Stimulated activated CD8-positive, alpha-beta memory T cell treated with anti-CD3 and anti-CD28 coated beads, Interleukin-2, amount 100 ng/mL, for 1 hour (primary cell): ENCODE measurements at places on chromosomes 12 and 14.

DNA sequence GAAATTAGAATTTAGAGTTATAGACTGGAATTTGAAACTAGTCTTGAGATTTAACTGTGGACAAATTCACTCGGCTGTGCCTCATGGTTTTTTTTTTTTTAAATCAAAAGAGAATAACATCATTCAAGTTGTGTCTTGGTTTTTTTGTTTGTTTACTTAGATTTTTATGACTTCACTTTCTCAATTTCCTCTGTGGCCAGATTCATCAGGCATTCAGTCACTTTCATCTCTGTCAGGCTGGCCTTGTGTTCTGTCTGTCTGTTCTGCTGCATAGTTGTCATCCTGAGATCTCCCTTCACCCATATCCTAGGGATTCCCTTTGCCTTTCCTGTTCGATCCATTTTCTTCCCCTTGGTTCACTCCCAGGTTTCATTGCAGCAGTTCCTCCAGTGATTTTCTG is 10.0 kb downstream of the MARK3 start:
- DNase-seq: no peak

GRCh38 chr14:79467835-79468234 is 743.5 kb downstream of the DIO2 start:
- no peak for DNase-seq

DNA sequence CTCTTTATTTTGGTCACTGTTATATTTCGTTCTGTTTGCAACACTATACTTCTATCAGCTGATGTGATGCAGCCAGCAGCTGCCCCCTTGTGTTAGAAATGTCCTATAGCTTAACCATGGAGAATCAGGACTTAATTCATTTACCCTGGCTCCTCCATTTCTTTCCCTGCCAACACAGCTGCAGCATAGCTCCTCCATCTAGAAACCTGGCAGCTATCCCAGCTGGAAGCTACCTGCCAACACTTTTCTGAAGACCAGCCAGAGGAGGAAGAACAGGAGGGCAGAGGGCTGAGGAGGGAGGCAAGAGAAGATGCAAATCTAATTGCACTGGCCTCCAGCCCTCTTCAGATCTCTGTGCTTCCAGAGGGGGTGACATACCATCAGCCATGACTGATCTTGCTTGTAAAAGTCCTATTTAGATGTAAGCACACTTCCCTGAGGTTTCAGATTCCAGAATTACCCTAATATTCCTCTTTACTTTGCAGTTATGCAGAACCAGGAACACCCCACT is 156.8 kb upstream of the TMEM260 start:
- no peak for DNase-seq

DNA sequence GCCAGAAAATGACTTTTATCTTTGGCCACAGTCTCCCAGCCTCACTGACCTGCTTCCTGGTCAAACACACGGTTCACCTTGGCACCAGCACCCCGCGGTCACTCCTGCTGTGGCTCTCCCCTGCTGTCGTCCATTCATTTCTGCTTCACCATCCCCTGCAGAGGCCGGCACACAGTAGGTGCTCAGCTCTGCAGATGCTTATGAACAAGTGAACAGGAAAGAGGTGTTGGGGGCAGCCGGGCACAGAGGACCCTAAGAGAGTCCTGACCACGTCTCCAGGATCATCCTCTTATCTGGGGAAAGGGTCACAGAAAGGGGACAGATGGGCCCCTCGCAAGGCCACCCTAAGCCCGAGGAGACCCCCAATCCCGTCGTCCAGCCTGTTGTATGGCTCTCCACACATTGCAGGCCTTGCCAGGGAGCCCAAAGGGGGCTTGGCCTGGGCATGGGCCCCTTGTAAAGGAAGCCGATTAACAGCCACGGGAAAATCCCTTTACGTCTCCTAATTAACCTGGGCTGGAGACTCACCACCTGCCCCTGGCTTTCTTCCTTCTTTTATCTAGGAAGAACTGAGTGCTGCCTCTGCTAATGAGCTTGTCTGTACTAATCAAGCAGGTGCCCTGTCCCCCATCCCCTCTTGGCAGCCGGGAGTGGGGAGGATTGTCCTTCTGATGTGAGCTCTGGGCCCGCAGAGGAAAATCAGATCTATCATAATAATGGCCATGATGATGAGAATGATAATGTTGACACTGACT is 119.2 kb downstream of the AACS start:
- DNase-seq: no peak

DNA sequence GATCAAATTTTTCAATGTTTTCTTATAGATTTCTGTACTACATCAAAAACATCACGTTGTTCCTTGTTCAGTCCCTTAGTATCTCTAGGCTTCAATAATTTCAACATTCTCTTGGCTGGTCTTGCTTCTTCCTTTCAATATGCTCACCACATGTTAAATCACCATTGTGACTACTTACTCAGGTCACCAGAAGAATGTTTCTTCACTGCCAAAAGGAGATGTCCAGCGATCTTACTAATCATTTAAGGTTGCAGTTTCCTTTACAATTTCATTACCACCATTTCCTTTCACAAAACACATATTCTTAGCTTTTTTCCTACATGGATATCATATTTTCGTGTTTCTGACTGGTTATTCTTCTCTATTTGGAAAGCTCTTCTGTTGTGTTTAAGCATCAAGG is 363.8 kb downstream of the NAV3 start:
- no peak for DNase-seq

GRCh38 chr12:6367969-6368892 is 7.1 kb downstream of the SCNN1A start:
- no peak for DNase-seq

DNA sequence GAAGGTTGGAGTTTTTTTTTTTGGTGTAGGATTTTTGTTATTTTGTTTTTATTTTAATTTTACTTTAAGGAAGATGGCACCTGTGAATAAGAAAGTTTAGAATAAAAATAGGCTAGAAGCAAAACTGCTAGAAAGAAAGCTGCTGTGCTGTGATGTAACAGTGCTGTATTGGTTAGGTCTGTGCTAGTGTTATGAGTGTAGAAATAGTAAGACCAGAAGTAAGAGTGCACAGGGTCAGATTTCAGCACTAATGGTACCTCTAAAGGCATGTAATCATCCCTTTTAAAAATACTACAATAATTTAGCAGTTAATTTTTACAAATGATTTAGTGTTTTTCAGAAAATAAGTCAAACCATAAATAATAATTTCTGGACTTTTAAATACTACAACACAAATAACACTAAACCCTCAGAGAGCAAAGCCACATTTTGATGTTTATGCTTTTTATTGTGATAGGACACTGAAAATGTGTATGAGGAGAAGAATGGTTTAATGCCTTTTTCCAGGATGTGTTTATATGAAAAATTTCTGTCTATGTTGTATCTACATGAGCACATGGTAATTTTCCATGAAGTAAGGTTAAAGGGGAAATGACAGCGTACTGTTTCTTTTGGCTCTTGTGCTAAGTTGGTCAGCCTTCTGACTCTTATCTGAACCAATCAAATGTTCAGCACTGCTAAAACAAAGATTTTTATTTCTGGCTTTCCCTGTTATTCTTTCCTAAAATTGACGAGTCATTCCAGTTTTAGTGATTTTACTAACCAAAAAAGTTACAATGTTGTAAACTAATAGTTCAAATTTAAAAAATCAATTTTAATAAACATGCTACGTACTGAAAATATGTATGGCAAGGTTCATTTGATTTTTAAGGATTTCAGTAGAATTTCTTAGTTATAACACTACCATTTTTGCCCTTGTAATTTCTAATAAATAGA is 96.1 kb downstream of the PPHLN1 start:
- DNase-seq: no peak

GRCh38 chr12:89731089-89731488 is 22.5 kb upstream of the ATP2B1 start:
- no peak for DNase-seq

GRCh38 chr14:101101456-101102056 is 198.0 kb upstream of the RTL1 start:
- DNase-seq: no peak

DNA sequence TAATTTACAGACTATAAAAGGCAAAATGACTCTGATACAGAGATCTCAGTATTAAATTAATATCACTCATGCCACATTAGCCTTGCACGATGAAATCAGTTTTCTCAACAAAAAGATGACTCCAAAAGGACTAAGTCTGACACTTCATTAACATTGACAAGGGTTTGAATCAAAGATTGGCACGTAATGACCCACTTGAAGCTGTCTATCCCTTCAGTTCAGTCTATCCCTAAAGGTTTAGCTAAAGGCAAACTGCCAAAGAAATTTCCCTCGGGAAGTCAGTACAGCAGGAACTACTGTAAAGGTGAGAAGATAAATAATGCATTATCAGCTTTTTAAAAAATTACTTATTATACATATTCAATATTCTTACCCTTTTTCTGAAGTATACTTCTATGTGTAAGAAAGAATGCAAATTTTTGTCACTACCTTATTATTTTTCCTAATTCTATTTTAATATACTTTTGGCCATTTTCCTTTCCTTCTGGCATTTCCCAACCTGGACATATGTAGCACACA is 127.1 kb downstream of the NELL2 start:
- DNase-seq: no peak

DNA sequence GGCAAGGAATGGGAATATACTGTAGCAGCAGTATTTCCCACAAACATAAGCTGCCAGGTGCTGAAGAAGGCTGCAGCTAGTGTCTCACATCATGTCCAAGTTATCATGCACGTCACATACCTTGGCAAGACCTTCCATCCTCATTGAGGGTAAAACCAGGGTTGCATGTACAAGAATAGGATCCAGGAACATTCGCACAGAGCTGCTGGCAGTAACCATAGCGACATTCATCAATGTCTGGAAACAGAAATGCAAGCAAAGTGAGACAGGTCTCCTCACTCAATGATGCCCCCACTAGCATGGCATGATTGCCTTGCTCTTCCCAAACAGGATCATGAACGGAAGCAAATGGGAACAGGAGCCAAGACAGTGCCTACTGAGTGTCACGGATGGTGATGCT is 23.8 kb upstream of the TC2N start:
- DNase-seq: no peak

GRCh38 chr14:65024957-65025356 is 38.3 kb downstream of the FNTB start:
- no peak for DNase-seq
